ENCODE measurements at places on chromosomes 6 and 20. TPM values are rescaled to one million over a fixed set of nuclear protein-coding genes. Genes with fewer than 3 reads are reported as not detected.

Gene MAP1LC3A
- 4.7 TPM for total RNA-seq

Gene EYA2
- not detected for total RNA-seq

DNA sequence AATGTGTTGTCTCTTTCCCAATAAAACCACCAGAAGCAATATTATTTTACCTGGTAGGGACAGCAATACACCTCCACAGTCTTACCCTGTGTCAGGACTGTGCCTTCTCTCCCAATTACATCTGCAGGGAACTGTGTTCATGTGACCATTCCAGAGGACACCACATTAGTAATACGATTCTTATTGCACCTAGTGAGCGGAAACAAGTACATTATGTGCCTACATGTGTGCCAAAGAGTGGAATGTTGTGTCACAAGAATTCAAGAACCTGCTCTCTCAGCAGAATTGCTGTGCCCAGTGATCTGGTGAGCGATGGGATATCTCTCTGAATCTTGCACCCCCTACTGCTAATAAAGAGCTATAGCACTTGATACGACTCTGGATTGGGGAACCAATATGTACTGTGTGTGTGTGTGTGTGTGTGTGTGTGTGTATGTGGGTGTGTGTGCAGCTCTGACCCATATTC, 57.4 kb upstream of the FOXC1 start:
- H3K36me3 ChIP-seq, result no peaks in the 10 kb centered on the region
- no peak overlapping the region for H3K27ac ChIP-seq
- H3K4me3 ChIP-seq, result no peak overlapping the region
- H3K4me1 ChIP-seq, result peaks cover 15% of the 10 kb centered on the region

DNA sequence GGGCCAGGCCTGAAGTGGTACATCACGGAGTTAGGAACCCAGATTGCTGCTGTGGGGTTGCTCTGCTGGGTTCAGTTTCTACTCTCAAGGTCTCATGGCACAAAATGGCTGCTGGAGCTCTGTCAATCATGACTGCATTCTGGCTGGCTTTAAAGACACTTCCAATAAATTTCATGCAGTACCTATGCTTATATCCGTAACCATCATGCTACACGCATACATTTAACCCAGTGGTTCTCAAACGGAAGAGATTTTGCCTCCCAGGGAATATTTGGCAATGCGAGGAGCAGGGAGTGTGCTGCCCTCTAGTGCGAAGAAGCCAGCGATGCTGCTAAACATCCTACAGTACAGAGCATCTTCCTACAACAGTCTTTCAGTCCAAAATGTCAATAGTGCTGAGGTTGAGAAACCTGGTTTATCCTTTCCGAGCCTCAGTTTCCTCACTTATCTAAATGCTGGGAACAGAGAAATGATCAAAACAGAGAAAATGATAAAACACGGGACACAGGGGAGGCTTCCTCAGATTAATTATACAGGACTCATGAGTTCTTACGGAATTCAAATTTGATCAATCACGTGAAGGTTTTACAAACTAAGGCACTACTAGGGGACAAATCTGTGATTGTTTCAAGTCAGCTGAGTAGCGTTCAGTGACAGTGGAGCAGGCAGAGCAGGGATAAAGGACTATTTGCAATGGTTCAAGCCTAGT, 9.6 kb upstream of the SLC2A10 start:
- peaks cover 5% of the 10 kb centered on the region for H3K4me1 ChIP-seq
- peaks cover 17% of the 10 kb centered on the region for H3K27me3 ChIP-seq
- DNase-seq, result no peak
- H3K36me3 ChIP-seq, result no peaks in the 10 kb centered on the region
- H3K27ac ChIP-seq, result no peak overlapping the region

GRCh38 chr20:32528905-32529670, 56.0 kb downstream of the NOL4L start:
- no peaks in the 10 kb centered on the region for H3K27me3 ChIP-seq
- H3K27ac ChIP-seq, result no peak overlapping the region
- no peak overlapping the region for H3K4me3 ChIP-seq
- H3K36me3 ChIP-seq, result peaks cover 3% of the 10 kb centered on the region

Gene ULBP2
- 0.99 TPM for total RNA-seq

Gene PLCB1
- total RNA-seq, result 2.4 TPM

GRCh38 chr20:2656471-2657117, 4.2 kb downstream of the NOP56 start:
- no peaks in the 10 kb centered on the region for H3K27me3 ChIP-seq
- no peak for DNase-seq
- peak overlapping the region; percentile 27 for H3K27ac ChIP-seq
- H3K36me3 ChIP-seq, result peaks cover 65% of the 10 kb centered on the region
- H3K4me3 ChIP-seq, result no peak overlapping the region

DNA sequence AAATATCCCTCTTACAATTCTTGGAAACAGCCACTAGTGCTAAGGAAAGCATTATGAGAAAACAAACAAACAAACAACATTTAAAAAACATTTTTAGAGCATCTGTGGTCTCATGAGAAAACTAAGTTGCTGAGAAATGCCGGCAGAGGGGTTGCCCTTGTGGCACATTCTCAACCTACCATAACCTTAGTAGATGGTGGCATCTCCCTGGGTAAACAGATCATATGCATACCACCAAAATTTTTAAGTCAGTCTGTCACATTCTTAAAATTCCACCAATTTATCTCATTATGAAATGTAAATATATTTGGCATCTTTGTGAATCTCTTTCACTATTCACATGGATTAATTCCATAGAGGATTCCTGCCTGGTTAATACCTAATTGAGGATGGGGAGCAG, 575.7 kb upstream of the MARCKS start:
- H3K36me3 ChIP-seq, result no peaks in the 10 kb centered on the region
- no peak for DNase-seq
- no peak overlapping the region for H3K27ac ChIP-seq
- H3K4me3 ChIP-seq, result no peak overlapping the region
- H3K27me3 ChIP-seq, result no peaks in the 10 kb centered on the region

Measured in activated CD8-positive, alpha-beta memory T cell treated with anti-CD3 and anti-CD28 coated beads, Interleukin-2, amount 10 ng/mL, durations not matched to agents 7 days and 5 days (primary cell).